GM12892 (cell line): ENCODE measurements at places on chromosomes 11 and 22.

- peak; percentile 97 for DNase-seq
These were observed at the start of gene SLC35C1 for GRCh38 chr11:45804761-45805304. SLC35C1 (plus strand) TSS chr11:45805149; CDS start chr11:45805802, 653 bp downstream.

GRCh38 chr11:61134801-61135257 lies 26.4 kb downstream of the VPS37C start:
- no peak for DNase-seq

DNA sequence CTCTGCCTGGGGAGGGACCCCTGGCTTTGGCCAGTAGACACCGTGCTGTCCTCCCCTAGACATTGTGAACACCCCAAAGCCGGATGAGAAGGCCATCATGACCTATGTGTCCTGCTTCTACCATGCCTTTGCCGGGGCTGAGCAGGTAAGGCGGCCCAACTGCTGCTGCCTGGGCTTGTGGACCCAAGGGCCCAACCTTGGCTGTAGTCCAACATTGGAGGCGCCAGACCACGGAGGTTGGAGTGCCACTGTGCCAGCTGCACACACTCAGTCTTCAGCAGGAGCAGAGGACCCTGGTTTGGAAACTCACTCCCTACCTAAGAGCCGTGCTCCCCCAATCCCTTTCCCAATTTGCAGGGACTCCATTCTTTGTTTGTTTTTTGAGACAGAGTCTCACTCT lies 9.4 kb downstream of the ACTN3 start:
- no peak for DNase-seq

- DNase-seq: no peak
These were observed 128.1 kb downstream of the CCDC34 start for GRCh38 chr11:27234961-27235360.

DNA sequence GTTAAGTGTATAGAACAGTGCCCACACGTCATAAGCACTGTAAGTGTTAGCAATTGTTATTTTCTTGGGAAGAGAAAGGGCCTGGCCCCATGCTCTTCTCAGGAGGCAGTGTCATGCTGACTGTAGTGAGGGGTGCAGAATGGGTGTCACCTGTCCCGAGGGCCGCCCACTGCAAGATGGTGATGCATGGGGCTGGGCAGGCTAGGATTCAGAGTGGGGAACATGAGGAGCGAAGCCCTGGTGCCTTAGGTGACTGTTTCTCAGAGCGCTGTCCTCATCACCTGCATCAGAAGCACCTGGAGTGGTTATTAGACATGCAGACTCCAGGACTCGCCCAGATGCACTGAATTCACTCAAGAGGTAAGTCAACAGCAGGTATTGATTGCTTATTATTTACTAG lies 101.0 kb upstream of the PARVA start:
- DNase-seq: no peak

- DNase-seq: no peak
These were observed 22.0 kb downstream of the TRAF6 start for GRCh38 chr11:36488096-36488495.

GRCh38 chr11:20592741-20593140 lies 6.7 kb upstream of the SLC6A5 start:
- no peak for DNase-seq

- DNase-seq: no peak
These were observed 317.8 kb downstream of the MIAT start for GRCh38 chr22:26974914-26975803.

- DNase-seq: no peak
These were observed 43.6 kb upstream of the TH start for GRCh38 chr11:2215230-2215560.

- peak; percentile 64 for DNase-seq
These were observed at the start of gene PRRG4 for GRCh38 chr11:32829680-32830412. PRRG4 (plus strand) TSS chr11:32829927; CDS start chr11:32830530, 603 bp downstream.

DNA sequence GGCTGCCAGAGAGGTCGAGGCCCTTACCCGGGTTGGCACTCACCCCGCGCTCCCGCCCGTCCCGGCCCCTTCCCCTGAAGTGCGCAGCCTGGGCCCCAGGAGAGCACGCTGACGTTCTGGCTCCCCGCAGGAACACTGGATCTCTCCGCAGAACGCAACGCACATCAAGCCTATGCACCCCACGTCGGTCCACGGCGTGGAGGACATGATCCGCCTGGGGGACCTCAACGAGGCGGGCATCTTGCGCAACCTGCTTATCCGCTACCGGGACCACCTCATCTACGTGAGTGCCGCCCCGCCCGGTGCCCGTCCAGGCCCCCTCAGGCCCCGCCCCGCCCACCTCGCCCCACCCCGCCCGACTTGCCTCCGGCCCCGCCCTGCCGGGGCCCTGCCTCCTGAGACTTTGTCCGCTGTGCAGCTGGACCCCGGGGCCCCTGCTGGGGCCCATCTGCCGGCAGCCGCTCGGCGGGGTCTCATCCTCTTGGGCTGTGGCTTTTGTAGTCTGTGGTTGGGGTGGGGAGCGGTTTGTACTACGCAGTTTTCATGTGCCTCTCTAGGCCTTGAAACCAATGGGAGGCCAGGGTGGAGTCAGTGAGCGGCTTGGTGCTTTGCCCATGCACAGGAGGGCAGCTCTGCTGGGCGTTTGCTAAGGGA lies 19.7 kb downstream of the MYO7A start:
- DNase-seq: peak; percentile 43

- no peak for DNase-seq
These were observed 33.5 kb downstream of the GDPD4 start for GRCh38 chr11:77267962-77268361.

- no peak for DNase-seq
These were observed 13.6 kb downstream of the MRPL21 start for GRCh38 chr11:68889948-68890446.

GRCh38 chr11:128179039-128179438 lies 408.3 kb downstream of the ETS1 start:
- DNase-seq: no peak

- no peak for DNase-seq
These were observed 8.7 kb downstream of the SNRPD3 start for GRCh38 chr22:24564376-24565058.

DNA sequence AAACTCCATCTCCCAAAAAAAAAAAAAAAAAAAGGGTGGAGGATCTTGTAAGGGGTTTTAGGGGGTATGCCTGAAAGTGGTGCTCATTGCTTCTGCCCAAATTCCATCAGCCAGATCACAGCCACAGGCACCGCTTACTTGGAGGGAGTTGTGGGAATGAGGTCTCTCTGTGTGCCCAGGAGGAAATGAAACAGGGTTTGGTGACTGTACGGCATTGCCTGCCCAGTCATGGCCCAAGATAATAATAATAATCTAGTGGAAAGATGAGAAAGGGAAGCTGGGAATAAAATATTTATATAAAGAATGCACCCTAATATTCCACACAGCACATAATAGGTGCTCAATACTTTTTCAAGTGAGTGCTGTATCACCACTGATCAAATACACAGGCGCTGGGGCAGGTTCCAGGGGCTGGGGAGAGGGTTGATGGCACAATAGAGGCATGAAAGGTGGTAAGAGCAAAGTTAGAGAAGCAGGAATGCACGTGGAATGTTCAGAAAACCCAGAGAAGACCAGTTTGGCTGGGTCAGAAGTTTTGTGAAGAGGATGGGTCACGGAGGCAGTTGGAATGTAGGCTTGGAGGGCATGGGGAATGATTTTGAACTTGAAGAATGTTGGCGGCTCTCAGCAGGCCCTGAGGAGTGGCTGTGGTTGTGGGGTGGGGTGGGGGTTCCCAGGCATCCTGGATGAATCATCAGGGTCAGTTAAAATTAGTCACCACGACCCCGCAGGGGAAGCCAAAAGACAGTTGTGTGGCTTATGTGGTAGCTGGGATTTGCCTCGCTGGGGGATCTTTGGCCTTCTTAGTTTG lies 12.5 kb upstream of the MB start:
- no peak for DNase-seq

- no peak for DNase-seq
These were observed 5.9 kb downstream of the SIAE start for GRCh38 chr11:124667601-124668000.

DNA sequence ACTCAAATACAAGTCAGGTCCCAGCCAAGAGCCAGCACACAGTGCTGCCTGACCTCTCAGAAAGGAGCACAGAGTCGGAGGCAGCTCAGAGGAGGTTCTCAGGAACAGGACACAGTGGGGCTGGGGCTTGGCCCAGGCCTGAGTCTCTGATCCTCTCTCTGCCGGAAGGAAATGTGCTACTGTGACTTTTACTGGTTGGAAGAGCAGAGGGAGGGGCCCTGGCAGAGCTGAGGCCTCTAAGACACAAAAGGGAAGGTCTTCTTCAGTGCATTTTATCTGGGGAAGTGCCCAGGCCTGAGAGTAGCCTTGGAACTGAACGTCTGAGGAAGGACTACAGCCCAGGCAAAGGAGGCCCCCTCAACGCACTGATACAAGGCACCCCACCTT lies 16.2 kb upstream of the CASTOR1 start:
- DNase-seq: peak; percentile 59
